Omental fat pad (tissue), 4 donors: ENCODE measurements at places on chromosomes 5 and 9. TPM values are rescaled to one million over a fixed set of nuclear protein-coding genes. Genes with fewer than 3 reads are reported as not detected.

DNA sequence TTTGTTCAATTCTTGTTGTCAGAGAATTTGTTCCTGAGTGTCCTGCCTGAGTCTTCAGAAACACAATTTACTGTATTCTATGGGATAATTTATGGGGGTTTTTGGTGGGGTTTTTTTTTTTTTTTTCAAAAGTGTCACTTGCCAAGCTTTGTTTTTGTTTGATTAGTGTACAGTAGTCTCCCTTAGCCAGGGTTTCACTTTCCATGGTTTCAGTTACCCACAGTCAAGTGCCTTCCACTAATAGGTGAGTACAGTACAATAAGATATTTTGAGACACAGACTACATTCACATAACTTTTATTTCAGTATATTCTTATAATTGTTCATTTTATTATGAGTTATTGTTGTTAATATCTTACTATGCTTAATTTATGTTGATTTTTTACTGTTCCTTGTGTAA, 25.0 kb upstream of the AUH start:
- no peak for DNase-seq

- no peak for DNase-seq
Measured at GRCh38 chr5:61651195-61651594, 319.1 kb downstream of the ZSWIM6 start.

- no peak for DNase-seq
Measured at GRCh38 chr9:79189511-79189924, 382.2 kb upstream of the TLE4 start.

DNA sequence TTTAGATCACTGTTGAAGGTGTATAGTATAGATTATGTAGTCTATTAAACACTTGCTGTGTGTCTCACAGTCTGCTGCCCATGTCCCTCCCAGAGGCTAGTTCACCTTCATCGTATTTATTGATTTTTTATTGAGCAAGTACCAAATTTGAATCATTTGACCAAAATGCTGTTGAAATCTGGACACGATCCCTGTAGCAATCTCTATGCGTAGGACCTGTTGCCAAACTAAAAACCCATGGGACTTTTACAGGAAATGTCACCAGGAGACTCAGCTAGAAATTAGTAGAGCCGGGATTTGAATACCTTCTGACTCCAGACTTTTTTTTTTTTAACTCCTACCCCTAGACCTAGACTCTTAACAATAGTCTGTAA, 17.5 kb downstream of the SLC31A1 start:
- DNase-seq, result no peak

- no peak for DNase-seq
Measured at GRCh38 chr5:40428126-40428525, 251.6 kb upstream of the PTGER4 start.

- DNase-seq, result no peak
Measured at GRCh38 chr9:7103771-7104170, 346.0 kb downstream of the KDM4C start.

- DNase-seq, result no peak
Measured at GRCh38 chr9:138066049-138066448, 188.5 kb downstream of the CACNA1B start.

GRCh38 chr9:135544981-135545635, 818 bp upstream of the OBP2A start:
- DNase-seq, result no peak

DNA sequence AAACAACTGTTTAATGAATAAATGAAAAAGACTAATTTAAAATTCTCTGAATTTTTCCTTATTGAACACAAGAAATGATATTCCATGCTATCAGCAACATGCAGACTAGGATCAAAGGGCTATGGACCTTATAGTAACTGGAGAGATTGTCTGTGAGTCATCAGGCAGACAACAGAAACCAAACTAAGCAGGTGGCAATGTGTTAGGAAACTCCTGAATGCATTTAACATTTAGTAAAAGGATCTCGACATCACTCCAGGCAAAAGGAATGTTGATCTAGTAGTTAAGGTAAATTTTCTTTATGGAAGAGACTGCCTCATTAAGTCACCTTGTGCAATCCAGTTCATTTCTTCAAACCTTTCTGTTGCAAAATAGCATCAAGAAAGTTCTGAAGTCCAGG, 58.4 kb downstream of the ARL15 start:
- no peak for DNase-seq

TMEM8B gene
- 13.2 TPM for total RNA-seq

RPL37 gene
- 158 TPM for total RNA-seq

FCN2 gene
- total RNA-seq, result 2.6 TPM

OR1L4 gene
- total RNA-seq, result not detected

CCDC180 gene
- 3.5 TPM for total RNA-seq
